ENCODE measurements at places on chromosomes 2 and 18.

- peak; percentile 55 for DNase-seq
Observed at GRCh38 chr2:7031547-7032245, 114.5 kb downstream of the RNF144A start.

DNA sequence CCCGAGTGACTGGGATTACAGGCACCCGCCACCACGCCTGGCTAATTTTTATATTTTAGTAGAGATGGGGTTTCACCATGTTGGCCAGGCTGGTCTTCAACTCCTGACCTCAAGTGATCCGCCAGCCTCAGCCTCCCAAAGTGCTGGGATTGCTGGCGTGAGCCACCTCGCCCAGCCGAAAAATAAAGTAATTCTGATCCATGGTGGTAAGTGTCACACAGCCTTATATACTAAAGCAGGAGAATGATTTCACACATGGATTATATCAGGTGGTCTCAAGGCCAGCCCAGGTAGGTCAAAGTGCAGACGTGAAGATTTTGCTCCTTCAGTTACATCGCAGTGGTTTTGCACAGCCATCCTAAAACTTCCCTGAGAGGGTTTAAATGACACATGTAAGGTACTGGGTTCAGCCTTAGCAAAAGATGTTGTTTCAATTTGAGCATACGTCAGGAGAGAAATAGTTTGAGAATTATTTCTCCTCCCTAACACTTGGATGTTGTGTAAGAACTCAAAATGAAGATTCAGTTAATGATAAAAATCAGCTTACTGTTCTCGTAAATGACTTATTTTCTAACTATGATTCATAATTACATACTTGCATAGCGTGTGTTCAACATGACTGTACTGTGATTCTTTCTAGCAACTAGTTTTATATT lies 93.0 kb upstream of the SLC39A10 start:
- no peak for DNase-seq

DNA sequence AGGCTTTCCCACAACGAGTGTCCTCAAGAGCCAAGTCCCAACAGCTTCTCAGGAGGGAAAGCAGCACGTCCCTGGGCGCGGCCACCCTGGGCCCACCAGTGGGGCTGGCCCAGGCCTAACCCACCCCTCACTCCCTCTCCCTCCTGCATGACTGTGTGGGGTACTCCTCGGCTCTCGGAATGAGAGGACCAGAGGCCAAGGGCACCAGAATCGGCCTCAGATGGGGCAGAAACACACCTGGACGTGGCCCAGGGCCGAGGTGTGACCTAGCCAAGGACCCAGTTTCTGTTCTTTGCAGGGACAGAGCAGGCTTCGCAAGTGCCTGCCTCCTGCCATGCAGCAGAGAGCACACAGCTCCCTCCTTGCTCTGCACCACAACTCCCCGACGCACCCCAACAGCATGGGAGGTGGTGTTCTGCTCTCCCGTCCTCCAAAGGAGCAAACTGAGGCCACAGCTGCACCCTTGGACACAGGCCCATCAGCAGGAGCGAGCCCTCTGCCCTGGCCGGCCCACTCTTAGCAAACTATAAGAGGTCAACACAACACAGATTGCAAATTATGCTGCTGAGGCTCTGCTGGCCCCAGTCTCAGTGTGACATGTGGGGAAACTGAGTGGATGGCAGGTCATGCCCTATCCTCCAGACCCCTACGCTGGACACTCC lies 19.7 kb downstream of the HS6ST1 start:
- DNase-seq, result no peak

- DNase-seq, result no peak
Observed at GRCh38 chr2:218781691-218782527, at the start of gene CYP27A1. TSS of gene CYP27A1 (plus strand) at chr2:218782147. CDS start at chr2:218782183, 36 bp downstream.

- DNase-seq, result no peak
Observed at GRCh38 chr2:74707837-74708236, 53.8 kb downstream of the SEMA4F start.
